ENCODE measurements at places on chromosomes 13 and 19.
A peak's percentile ranks its signal among the peaks of the same experiment; 100 is the strongest.

GRCh38 chr19:7545904-7546303 is 10.4 kb downstream of the PNPLA6 start:
- DNase-seq: no peak

GRCh38 chr19:4922530-4923275 is 13.4 kb downstream of the UHRF1 start:
- DNase-seq: no peak

- no peak for DNase-seq
Observed at GRCh38 chr13:110636701-110637201, 21.4 kb downstream of the NAXD start.

DNA sequence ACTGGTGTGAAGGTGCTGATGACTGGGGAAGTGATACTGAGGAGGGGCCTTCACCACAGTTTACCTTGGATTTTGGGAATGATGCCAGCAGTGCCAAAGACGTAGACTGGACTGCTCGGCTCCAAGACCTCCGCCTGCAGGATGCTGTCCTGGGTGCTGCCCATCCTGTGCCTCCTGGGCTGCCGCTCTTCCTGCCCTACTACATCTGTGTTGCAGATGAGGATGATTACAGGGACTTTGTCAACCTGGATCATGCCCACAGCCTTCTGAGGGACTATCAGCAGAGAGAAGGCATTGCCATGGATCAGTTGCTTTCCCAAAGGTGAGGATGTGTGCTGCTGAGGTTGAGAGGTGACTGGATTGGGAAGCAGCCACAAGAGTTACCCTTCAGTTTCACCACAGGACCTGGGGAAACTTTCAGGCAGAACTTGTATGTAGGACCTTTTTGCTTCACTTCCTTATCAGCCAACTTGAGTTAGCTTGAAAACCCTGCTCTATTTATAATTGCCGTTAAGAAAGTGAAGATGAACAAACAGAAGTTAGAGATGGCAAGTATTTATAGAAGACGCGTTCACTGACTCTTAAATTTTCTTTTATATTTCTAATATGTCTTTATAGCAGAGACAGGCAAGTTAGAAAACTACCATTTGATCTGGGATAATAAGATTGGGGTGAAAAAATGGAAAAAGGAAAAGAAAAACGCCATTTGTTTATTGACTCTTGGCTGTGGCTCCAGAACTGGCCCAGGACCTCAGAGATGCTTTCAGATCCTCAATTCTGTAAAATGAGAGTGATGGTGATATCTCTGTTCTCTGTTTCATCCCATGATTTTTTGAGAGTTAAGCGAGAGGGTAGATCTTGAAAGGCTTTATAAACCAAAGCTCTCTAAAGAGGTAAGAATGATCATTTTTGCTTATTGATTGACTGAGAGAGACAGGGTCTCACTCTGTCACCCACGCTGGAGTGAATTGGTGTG is 5.3 kb downstream of the PDCD2L start:
- no peak for DNase-seq

GRCh38 chr13:44171156-44171555 is 202.5 kb upstream of the SERP2 start:
- DNase-seq: no peak

- no peak for DNase-seq
Observed at GRCh38 chr19:49818649-49819370, 721 bp downstream of the MED25 start.

GRCh38 chr19:48501494-48502349 is 9.9 kb downstream of the LMTK3 start:
- DNase-seq: peak; percentile 95

DNA sequence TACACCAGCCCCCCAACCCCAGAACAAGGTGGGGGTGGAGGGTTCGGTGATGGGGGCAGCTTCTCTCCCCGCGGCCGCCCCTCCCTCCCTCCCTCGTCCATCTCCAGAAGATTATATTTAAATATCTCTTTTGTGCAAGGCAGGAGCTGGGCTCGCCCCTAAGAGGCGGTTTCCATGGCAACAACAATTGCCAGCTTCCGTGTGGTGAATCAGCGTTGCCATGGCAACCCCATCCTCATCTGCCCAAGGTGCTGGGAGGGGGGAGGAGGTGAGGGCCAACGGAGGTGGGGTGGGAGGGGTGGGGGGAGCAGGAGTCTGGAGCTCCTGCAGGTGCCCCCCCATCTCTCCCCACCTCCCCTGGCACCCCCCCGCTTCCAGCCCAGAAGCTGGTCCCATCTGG is 46.4 kb downstream of the CELF5 start:
- DNase-seq: no peak

GRCh38 chr13:26497968-26498511 is 59.4 kb upstream of the WASF3 start:
- DNase-seq: no peak

DNA sequence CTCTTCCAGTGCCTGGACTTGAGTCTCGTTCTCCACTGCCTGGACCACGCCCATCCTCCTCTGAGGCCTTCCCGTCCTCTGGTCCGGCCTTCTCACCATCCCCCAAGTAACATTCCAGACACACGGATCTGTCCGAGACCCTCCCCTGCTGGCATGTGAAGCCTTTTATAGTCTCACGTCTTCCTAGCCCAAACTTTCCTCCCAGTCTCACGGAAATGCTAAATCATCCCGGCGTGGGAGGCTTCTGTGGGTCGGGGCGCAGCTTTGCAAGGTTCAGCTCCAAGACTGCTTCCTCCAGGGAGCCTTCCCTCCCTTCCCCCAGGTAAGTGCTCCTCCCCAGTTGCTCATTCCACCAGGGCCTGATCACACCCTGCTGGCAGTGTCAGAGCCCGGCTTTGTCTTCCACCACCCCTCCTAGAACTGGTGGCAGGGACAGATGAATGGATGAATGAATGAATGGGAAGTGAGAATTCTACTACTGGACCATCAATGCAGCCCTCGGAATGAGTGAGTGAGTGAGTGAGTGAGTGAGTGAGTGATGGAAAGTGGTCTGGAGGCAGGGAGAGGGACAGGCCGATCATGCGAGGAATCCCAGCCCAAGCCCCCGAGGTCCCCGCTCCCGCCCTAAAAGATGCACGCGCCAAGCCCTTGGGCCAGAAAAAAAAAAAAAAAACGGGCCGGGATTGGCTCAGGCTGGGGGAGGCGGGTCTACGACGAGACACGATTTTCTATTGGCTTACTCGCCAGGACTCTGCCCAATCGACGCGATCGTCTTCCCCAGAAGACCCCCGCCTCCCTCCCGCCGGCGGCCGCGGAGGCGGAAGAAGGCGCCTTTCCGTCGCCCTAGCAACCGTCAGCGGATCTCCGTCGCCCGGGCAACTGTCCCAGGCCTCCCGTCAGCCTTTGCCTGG is 9.3 kb downstream of the EPHX3 start:
- peak; percentile 95 for DNase-seq

DNA sequence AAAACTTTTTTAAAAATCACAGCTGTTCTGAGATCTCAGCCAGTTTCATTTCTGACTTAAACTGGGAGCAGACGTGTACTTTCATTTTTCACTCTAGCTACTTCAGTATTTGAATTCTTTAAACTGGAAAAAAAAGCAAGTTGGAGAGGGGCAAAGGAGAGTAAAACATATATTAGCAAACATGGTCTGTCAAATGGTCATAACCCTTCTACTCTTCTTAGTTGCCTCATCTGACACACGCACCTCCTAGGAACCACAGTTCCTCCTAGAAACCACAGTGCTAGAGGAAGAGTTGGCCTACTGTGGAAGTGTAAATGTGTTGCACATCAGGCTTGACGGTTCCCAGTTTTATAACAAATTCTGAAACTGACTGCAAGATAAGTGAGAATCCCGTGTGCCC is 47.2 kb downstream of the TM9SF2 start:
- DNase-seq: no peak

DNA sequence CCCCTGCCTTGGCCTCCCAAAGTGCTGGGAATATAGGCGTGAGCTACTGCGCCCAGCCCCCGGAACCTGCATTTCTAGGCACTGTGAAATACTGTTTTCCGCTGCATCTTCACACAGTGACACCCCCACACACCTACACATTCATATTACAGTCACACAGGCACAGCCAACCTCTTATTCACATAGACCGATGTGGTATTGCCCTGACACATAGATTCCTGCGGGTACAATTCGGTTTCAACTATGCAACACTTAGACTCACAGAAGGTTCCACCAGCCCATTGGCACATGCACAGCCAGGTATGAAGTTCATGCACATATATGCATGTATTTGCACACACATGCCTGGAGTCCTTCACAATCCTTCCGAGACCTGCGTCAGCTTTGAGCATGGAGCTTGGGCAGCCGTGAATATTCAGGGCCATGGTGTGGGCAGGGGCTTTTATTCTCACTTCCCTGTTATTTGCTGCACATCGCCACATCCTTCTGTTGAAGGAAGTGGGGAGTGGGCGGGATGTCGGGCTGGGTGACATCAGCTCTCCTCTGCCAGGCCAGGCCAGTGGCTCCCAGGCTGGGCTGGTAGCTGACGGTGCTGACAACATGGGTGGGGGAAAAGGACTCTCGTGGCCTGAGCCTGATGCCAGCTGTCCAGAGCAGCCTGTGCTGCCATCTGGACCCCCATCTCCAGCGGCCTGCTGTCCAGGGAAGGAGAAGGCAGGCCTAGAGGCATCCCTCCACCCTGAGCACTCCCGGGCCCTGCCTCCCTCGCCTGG is 5.4 kb upstream of the CDC37 start:
- DNase-seq: no peak

- peak; percentile 99 for DNase-seq
Observed at GRCh38 chr19:33406521-33407139, 33.1 kb downstream of the CEBPG start.

- DNase-seq: no peak
Observed at GRCh38 chr19:5434970-5435641, 20.1 kb upstream of the ZNRF4 start.

DNA sequence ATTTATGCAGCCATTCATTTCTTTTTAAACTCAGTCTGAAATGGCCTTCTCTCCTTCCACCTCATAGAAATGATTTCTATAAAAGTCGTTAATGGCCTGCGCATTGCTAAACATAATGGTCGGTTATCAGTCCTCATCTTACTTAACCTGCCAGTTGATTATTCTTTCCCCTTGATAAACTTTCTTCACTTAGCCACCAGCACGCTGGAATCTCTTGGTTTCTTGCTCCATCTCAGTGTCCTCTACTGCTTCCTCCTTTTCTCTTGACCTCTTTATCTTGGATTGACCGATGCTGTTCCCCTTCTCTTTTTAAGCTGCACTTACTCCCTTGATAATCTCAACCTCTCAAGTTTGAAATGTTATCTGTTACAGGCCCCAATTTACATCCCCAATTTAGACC is 12.2 kb upstream of the CLC start:
- no peak for DNase-seq

GRCh38 chr19:43318796-43319314 is 34.6 kb upstream of the CD177 start:
- no peak for DNase-seq

DNA sequence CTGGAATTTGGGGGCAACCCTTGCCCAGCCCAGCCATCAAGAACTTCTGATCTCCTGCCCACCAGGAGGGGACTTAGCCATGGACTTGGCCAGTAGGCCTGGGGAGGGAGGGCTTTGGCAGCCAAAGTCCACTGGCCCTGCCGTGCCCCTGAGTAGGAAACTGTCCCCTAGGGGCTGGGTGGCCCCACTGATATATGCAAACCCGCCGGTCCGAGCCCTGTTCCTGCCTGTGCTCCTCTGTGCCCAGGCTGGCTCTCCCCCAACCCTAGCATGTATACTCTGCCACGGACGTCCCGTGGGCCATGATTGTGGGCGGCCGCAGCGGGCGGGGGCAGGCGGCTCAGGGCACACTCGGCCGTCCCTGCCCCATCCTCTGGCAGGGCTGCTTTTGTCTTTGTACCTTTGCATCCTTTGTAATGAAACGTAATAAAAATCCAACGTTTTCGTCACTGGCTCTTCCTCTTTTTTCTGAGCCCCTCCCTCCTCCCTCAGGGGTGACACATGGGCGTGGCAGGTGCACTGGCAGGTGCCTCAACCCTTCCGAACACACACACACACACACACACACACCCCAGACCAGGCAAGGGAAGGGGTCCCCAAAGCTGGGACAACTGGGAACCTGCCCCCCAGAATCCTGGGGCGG is 9.1 kb downstream of the COMP start:
- no peak for DNase-seq

- DNase-seq: no peak
Observed at GRCh38 chr19:9941231-9941630, 4.9 kb upstream of the OLFM2 start.

DNA sequence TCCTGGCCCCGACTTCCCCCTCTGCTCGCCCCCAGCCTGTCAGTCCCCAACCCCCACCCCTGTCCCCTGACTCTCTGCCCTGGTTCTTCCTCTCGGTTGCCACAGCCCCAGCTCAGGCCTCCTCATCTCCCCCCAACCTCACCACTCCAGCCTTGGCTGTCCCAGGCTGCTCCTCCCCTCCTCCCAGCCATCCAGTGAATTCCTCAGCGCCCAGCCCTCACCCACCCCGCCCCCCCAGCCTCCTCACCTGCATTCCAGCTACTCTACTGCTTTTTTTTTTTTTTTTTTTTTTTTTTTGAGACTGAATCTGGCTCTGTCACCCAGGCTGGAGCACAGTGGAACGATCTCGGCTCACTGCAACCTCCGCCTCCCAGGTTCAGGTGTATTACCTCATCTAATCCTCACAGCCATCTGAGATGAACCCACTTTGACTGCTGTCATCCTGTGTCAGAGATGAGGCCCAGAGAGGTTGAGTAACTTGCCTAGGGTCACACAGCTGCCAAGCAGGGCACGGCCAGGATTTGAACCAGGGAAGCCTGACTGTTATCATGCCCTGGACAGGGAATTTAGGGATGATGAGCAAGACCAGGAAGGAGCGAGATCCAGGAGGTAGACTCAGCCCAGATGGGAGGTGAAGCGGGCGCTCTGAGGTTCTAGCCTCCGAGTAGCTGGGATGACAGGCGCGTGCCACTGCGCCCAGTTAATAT is 2.6 kb downstream of the SULT2B1 start:
- DNase-seq: peak; percentile 69

- no peak for DNase-seq
Observed at GRCh38 chr13:37194428-37194861, 89.0 kb upstream of the CSNK1A1L start.

GRCh38 chr13:32951580-32951979 is 64.6 kb upstream of the KL start:
- no peak for DNase-seq
